ENCODE measurements at places on chromosomes 16 and 17.

DNA sequence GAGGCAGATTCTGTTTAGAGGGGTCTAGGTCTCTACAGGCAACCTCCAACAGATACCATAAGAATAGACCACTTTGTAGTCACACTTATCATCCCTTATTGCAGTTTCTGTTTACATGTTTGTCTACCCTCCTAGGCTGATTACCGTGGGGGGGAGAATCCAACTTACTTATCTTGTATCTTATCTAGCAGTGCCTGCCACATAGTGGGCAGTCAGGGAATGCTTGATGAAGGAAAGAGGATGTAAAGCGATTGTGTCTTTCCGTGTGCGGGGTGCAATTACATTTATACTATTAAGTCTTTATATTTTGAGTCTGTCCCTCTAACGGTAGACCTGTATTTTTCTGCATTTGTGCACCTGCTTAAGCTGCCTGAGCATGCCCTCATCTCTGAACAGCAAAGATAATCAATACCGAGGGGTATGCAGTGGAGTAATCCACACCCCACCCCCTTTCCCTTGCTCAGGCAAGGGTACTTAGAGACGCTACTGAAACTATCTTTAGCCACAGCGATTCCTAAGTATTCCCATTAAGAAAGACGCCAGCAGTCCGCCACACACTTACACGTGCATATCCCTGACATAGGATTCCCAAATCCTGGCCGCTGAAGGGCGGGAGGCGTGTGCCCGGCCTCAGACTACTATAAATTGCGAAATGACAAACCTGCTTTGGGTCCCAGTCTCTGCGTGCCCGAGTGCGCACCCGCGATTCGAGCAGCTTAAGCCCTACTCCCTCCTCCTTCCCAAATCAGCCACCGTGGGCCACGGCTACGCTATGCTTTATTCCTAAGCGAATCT is 635 bp upstream of the AATF start:
- DNase-seq: no peak

DNA sequence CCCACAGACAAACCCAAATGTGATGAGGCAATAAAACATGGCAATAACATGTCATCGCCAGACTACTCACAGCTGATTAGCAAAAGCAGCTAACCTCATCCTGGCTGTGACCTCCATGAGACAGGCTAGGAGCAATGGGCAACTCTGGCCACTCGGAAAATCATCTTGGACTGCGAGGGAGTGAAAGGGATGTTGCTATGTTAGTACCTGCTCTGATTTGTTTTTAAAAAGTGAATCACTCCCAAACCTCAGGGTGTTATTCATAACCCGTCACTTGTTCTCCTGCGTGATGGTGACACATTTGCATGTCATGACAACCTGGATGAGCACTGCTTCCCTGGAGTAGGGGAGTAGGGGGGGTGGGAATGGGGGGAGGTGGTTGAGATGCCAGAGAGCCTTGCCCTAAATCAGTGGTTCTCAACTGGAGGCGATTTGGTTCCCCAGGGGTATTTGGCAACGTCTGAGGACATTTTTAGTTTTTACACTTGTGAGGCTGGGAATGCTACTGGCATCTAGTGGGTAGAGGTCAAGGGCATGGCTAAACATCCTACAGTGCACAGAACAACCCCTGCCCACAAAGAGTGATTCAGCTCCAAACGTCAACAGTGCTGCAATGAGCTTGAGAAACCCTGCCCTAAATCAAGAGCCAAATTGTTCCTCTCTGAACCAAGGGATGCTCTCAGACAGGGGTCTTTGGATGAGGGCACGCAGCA is 241.7 kb downstream of the SOX9 start:
- no peak for DNase-seq

DNA sequence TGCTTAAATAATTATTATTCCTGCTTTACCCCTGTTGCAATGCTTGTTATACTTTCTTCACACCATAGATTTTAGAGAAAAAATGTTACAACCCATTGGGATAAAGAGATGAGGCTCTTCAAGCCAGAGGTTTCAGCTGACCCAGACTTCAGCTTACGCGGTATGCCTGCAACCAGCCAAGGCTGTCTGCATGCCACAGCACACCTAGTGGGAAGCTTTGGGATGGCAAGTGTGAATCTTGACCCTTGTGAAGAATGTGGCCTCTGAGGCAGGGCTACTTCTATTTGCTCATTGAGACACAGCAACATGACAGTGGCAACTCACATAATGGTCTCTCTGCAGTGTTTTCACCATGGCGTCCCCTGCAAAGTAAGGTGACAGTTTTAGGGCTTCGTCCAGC is 193.9 kb upstream of the PIRT start:
- DNase-seq: no peak

DNA sequence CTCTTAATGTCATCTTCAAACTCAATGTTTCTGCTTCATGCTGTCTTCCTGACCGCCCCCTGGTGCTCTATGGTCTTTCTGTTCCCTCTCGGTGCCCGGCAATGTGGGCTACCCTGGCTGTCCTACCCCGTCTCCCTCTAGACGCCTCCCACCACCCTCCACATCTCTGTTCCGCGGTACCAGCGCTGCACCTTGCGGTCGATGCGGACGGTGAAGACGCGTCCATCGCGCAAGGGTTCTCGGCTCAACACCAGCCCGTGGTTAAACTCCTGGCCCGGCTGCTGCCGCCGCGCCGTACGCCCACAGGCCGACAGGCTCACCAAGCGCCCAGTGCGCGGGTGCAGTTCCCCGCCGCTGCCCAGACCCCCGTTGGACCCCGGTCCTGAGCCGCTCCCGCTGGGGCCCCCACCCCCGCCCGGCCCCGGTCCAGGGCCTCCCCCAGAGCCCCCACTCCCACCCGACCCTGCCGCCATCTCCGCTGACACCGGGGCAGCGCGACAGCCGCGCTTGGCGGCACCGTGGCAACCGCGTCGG is at the start of gene NEURL4:
NEURL4 (minus strand) TSS at position 496 of the 534 bp plus-strand sequence; CDS start at position 473, 23 bp downstream.
- DNase-seq: no peak

- no peak for DNase-seq
These were observed 15.5 kb upstream of the MARVELD3 start for GRCh38 chr16:71610447-71610846.

Measured in activated CD4-positive, alpha-beta T cell treated with anti-CD3 and anti-CD28 coated beads, Interleukin-2, amount 50 U/mL, for 4 hours (primary cell).